ENCODE measurements at places on chromosomes 16 and 17.

DNA sequence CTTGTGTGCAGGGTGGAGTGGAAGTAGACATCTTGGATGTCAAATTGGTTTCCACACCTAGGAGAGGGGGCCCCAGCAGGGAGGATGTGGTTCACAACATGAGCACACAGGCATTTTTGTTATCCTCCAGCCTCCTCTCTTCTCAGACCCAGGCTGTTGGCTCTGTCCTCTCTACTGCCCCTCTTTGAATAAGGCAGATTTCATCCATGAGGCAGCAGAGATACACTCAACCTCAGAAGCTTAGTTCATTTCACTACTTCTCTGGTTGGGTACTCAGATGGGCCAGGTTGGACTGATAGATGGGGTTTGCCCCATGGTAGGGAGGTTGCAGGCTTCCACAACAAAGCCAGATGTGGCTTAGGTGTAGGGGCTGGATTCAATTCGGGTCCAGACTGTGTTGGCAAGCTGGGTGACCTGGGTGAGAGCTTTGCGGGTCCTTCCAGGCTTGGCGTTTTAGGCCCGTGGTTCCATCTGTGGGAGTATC is 22.2 kb upstream of the NFATC3 start:
- H3K27ac ChIP-seq: no peak overlapping the region
- no peaks in the 10 kb centered on the region for H3K27me3 ChIP-seq
- no peaks in the 10 kb centered on the region for H3K36me3 ChIP-seq
- no peak overlapping the region for H3K4me3 ChIP-seq

GRCh38 chr16:175011-175949 is 1.2 kb upstream of the HBA1 start:
- no peak for DNase-seq
- H3K27me3 ChIP-seq: peaks cover 62% of the 10 kb centered on the region
- no peak overlapping the region for H3K4me3 ChIP-seq
- no peaks in the 10 kb centered on the region for H3K4me1 ChIP-seq
- no peak overlapping the region for H3K27ac ChIP-seq
- no peaks in the 10 kb centered on the region for H3K36me3 ChIP-seq

- no peaks in the 10 kb centered on the region for H3K4me1 ChIP-seq
- no peak within 1 kb of the TSS for H3K27ac ChIP-seq
- H3K27me3 ChIP-seq: peaks cover 10% of the 10 kb centered on the region
- no peak within 1 kb of the TSS for H3K4me3 ChIP-seq
Measured at GRCh38 chr17:41518789-41519449, at the start of gene KRT15. KRT15 (minus strand) TSS chr17:41518890; CDS start chr17:41518827, 63 bp downstream.

GRCh38 chr17:9522074-9522473 is 53.5 kb downstream of the STX8 start:
- DNase-seq: peak; percentile 15
- H3K27me3 ChIP-seq: no peaks in the 10 kb centered on the region
- H3K36me3 ChIP-seq: no peaks in the 10 kb centered on the region

DNA sequence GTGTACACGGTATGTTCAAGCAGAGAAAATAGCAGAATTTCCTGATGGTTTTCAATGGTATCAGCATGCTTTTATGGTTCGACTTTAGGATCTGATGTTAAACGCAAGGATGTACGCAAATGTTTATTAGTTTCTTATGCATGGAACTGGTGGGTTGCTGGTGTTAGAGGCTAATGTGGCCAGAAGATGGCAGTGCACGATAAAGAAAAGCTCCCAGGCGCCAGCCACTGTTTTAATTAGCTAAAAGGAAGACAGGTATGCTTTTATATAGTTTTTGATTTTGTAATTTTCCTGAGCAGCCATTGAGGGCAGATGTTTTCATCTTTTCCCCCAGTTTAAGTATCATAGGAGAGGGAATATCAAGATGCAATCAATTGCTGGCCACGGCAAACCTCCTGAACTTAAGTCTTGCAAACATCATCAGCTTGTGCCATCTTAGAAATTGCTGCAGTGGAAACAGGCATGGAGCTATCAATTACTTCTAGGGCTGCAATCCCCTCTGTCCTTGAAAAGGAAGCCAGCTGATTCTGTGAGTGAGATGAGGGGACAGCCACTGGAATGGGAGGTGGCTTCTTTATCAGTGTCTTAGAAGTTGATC is 648.5 kb upstream of the RBFOX1 start:
- no peaks in the 10 kb centered on the region for H3K4me1 ChIP-seq
- H3K4me3 ChIP-seq: no peak overlapping the region
- no peak for DNase-seq
- H3K36me3 ChIP-seq: no peaks in the 10 kb centered on the region
- no peak overlapping the region for H3K27ac ChIP-seq

DNA sequence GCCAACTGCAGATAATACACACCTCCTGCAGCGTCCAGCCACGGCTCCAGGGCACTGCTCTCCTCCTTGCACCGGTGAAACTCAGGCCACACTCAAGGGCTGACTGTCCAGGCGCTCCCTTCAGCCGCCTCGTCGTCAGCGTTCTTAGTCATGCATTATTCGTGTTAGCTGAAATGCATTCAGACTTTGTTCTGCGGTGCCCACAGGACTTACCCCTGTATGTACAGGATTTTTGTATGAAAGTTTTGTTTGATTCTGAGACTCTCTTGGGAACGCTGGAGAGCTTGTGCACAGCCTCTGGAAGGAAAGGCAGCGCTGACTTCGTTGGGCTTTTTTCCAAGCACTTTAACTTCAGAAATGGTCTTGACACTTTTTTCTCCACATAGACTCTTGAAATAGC is 22.1 kb downstream of the CIBAR2 start:
- no peak for DNase-seq
- no peak overlapping the region for H3K4me3 ChIP-seq
- peaks cover 15% of the 10 kb centered on the region for H3K27me3 ChIP-seq

GRCh38 chr16:10971560-10971961 is 27.2 kb downstream of the CLEC16A start:
- no peak overlapping the region for H3K4me3 ChIP-seq
- no peaks in the 10 kb centered on the region for H3K36me3 ChIP-seq
- no peaks in the 10 kb centered on the region for H3K27me3 ChIP-seq
- H3K27ac ChIP-seq: no peak overlapping the region
- peak; percentile 40 for DNase-seq
- H3K4me1 ChIP-seq: no peaks in the 10 kb centered on the region

GRCh38 chr16:797120-797420 is 3.5 kb downstream of the GNG13 start:
- no peak overlapping the region for H3K4me3 ChIP-seq
- no peak for DNase-seq
- no peaks in the 10 kb centered on the region for H3K4me1 ChIP-seq
- H3K27ac ChIP-seq: no peak overlapping the region
- H3K27me3 ChIP-seq: peaks cover 41% of the 10 kb centered on the region

- no peaks in the 10 kb centered on the region for H3K36me3 ChIP-seq
- H3K27me3 ChIP-seq: peaks cover 47% of the 10 kb centered on the region
- H3K4me3 ChIP-seq: peak overlapping the region; percentile 67
- DNase-seq: no peak
- H3K27ac ChIP-seq: peak overlapping the region; percentile 80
Measured at GRCh38 chr16:3157229-3158025, 22.6 kb downstream of the ZNF213 start.

GRCh38 chr16:67499106-67499505 is 15.8 kb upstream of the AGRP start:
- no peaks in the 10 kb centered on the region for H3K4me1 ChIP-seq
- no peaks in the 10 kb centered on the region for H3K36me3 ChIP-seq
- no peak overlapping the region for H3K4me3 ChIP-seq

DNA sequence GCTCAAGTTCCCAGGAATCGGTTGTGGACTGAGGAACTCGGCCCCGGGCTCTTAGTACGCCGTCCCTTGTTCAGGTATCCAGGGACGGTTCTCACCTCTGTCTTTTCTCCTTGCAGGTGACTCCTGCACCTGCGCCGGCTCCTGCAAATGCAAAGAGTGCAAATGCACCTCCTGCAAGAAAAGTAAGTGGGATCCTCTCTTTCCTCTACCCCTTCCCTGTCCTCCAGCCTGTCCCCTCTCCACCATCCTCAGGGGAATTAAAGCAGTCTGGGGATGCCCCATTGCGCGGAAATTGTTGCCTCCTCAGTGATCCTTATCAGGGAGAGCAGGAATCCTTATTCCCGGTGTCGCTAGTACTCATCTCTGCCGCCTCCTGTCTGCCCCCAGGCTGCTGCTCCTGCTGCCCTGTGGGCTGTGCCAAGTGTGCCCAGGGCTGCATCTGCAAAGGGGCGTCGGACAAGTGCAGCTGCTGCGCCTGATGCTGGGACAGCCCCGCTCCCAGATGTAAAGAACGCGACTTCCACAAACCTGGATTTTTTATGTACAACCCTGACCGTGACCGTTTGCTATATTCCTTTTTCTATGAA is 585 bp downstream of the MT2A start:
- DNase-seq: no peak
- no peaks in the 10 kb centered on the region for H3K36me3 ChIP-seq

GRCh38 chr17:33802349-33803198 is 452.5 kb upstream of the CCL2 start:
- no peak for DNase-seq
- no peak overlapping the region for H3K4me3 ChIP-seq
- peaks cover 8% of the 10 kb centered on the region for H3K4me1 ChIP-seq
- no peaks in the 10 kb centered on the region for H3K36me3 ChIP-seq

- no peaks in the 10 kb centered on the region for H3K36me3 ChIP-seq
- H3K27ac ChIP-seq: no peak overlapping the region
- DNase-seq: no peak
- H3K27me3 ChIP-seq: no peaks in the 10 kb centered on the region
- no peaks in the 10 kb centered on the region for H3K4me1 ChIP-seq
Measured at GRCh38 chr17:76026714-76027158, 370 bp downstream of the EVPL start.

DNA sequence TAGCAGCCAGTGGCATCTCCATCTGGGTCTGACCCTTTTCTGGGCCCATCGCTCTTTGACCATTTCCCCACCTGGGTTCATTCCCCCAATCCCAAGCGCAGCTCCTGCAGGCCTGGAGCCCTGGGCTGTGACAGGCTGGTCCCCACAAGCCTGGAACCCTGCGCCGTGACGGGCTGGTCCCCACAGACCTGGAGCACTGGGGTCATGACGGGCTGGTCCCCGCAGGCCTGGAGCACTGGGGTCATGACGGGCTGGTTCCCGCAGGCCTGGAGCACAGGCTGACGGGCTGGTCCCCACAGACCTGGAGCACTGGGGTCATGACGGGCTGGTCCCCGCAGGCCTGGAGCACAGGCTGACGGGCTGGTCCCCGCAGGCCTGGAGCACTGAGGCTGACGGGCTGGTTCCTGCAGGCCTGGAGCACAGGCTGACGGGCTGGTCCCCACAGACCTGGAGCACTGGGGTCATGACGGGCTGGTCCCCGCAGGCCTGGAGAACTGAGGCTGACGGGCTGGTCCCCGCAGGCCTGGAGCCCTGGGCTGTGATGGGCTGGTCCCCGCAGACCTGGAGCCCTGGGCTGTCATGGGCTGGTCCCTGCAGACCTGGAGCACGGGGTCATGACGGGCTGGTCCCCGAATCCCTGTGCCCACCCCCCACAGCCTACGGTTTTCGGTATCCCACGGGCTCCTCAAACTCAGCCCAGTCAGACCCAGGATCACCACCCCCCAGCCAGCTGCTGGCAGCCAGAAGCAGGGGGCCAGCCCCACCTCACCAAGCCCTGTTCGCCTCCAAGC is 16.6 kb downstream of the TMC6 start:
- H3K36me3 ChIP-seq: no peaks in the 10 kb centered on the region
- no peak overlapping the region for H3K4me3 ChIP-seq
- peaks cover 25% of the 10 kb centered on the region for H3K4me1 ChIP-seq
- H3K27me3 ChIP-seq: no peaks in the 10 kb centered on the region

DNA sequence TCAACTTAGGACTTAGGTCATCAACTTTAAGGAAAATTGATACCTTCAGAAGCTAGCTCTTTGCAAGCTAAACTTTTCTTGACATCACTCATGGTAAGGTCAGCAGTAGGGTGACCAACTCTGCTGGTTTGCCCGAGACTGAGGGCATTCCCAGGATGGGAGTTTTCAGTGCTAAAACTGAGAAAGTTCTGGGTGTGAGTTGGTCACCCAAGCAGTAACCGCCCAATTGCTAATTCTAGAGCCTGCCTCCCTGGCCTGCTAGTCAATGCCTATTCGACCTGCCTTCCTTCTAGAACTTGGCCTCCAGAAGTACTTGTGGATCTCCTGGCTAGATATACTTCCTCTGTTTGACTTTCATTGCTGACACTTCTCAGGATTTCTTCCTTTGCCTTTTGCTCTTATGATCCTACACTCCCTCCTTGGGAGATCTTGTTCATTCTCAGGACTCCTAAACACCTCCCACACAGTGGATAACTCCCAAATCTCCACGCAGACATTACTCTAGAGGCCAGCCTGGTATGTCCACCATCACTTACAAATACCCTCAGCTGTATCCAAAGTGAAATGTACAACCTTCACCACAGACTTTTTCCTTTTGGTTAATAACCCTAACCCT is 10.5 kb upstream of the MYO18A start:
- H3K27me3 ChIP-seq: no peaks in the 10 kb centered on the region
- no peak overlapping the region for H3K27ac ChIP-seq
- no peak overlapping the region for H3K4me3 ChIP-seq
- no peaks in the 10 kb centered on the region for H3K36me3 ChIP-seq
- H3K4me1 ChIP-seq: no peaks in the 10 kb centered on the region
- no peak for DNase-seq

DNA sequence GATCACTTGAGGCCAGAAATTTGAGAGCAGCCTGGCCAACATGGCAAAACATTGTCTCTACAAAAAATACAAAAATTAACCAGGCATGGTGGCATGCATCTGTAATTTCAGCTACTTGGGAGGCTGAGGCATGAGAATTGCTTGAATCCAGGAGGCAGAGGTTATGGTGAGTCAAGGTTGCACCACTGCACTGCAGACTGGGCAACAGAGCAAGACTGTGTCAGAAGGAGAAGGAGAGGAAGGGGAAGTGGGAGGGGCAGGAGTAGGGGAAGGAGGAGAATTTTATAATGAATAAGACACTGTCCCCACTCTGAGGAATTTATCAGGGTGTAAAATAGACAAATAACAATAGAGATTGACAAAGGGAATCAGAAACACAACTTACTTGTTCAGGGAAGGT is 440.6 kb upstream of the DYNLRB2 start:
- DNase-seq: no peak
- H3K27ac ChIP-seq: no peak overlapping the region
- no peaks in the 10 kb centered on the region for H3K4me1 ChIP-seq

Measured in gastrocnemius medialis (tissue), 4 donors.